ENCODE measurements at places on chromosomes 2 and 18.

DNA sequence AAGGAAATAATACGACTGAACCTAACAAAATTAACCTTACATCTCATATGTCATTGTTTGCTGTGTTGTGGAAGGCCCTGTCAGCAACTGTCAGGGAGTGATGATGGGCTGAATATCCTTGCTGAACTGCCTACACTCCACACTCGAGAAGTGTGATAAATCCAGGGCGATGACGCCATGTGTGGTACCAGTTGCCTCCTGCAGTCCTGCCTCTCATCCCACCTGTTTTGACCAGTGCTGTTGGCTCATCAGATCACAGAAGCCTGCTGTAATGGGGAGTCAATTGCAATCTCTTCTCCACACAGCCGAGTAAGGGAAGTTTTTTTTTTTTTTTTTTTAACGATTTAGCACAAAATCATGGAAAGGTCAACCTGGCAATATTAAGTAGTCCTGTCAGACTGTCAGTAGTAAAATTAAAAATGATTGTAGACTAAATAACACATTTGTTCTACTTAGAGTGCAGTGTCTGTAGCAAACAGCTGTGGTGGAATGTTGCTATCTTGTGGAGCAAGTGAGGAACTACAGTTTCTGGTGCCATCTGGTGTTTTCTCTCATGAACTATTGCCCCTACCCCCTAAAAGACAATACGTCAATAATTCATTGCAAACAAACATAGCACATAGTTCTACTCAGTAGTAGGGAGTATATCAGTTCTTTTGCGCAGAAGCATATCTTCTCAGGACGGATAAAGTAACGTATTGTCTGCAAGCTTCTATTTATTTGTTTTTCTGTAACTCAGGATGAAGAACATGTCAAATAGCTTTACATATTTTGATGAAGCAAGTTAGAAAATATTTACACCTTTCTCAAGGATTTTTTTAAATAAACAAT is 347.6 kb downstream of the CTNNA2 start:
- no peak for DNase-seq

DNA sequence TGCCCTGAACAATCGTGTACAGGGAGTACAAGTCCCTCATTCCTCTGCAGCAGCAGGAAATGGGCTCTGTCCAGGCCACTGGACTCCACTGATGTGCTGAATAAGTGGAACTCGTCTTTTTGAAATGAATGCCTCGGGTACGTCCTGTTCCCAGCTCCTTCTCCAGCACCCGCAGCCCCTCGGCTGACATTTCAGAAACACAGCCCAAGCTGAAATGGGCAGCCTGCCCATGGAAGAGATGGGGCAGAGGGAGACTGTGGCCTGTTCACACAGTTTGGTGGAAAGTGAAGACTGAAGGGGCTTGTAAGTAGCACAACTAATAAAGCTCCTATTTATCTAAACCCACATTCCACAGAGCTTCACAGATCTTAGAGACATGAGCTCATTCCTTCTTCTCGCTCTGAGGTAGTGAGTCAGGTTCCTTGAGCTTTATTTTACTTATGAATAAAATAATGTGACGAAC is 498.6 kb downstream of the TXNL1 start:
- DNase-seq: peak; percentile 17

- DNase-seq: no peak
Measured at GRCh38 chr2:171835386-171835785, 58.7 kb downstream of the SLC25A12 start.

DNA sequence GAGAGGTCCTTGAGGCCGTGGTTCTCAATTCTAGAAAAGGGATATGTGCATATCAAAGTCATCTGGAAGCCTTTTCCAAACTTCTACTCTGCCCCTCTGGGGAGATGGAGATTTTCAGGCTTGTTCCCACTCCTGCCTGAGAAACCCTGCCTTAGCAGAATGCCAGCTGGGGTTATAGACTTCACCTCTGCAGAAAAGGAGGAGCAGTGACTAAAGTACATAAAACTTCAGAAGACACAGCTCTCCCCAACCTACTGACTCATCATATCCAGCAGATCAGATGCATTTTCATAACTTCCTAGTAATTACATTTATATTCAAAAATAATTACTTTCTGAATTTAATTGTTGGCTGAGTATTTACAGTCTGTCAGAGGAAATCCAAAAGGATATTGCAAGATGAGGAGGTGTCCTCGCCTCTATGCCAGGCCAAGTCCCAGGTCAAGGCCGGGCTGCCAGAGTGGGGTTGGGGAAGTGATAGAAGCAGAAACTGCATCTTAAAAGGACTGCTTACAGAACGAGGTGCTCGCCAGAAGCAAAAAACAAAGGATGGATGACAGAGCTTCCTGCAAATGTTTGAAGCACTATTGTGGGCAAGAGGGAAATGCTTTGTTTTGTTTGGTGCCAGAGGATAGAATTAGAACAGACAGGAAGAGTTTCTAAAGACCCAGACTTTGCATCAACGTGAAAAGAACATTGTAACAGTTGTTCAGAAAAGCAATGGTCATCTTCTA is 75.6 kb upstream of the APCDD1 start:
- DNase-seq: peak; percentile 58

DNA sequence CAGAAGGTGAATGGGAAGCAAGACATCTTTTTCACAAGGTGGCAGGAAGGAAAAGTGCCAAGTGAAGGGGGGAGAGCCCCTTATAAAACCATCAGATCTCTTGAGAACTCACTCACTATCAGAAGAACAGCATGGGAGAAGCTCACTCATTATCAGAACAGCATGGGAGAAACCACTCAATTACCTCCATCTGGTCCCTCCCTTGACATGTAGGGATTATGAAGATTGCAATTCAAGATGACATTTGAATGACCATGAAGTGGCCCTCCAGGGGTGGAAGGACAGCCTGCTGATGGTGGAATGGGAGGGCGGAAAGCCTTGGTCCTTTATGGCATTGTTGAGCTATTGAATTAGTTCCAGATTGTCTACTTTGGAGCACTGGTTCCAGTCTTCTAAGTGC is 413.0 kb upstream of the MEX3C start:
- DNase-seq: no peak

GRCh38 chr18:23487738-23488570 is 15.4 kb upstream of the RMC1 start:
- DNase-seq: no peak

DNA sequence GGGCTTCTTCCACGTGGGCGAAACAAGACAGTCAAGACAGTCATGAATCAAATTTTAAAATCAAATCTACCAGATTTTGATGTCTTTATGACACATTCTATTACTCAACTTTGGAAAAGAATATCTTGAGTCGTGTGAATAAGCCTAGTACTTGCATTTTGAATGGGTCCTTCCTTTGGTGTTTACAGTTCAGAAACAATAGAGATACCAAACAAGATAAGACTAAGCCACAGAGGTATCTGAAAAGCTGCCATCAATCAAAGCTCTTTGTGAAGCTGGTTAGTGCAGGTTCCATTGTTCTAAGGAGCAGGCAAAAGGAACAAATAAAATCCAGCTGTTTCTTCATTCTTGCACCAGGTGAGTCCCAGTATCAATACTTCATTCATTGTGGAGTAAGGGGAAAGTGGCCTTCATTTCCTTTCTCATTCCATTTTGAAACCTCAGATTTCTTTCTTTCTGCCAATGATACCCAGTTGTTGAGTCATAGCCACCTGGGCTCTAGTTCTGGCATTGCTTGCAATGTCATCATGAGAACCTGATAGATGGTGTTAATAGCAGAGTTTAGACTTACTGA is 151.7 kb upstream of the L3MBTL4 start:
- peak; percentile 91 for DNase-seq

Data from foreskin keratinocyte (primary cell).